Anterior cingulate cortex (tissue), 58 donors: ENCODE measurements at places on chromosomes 16 and 17.

- DNase-seq, result no peak
These were observed 1.5 kb downstream of the TNRC6C start for GRCh38 chr17:77959926-77960521.

DNA sequence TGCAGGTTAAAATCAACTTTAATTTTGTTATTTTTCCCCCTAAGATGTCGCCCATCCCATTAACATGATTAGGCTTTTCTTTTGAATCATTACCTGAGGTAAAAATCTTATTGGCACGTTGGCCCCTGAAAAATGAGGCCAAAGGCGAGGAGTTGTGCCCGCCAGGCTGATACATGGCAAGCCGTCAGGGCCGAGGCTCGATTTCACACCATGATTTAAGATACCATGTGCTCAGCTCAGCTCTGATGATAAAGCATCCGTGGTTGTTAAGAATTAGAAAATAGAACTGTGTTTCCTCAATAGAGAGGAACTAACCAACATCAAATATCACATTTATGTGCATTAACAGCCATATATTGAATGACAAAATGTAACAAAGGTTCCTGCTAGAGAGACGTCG is 972.9 kb upstream of the SOX9 start:
- DNase-seq, result no peak

- DNase-seq, result no peak
These were observed 14.0 kb downstream of the NUPR1 start for GRCh38 chr16:28524681-28525171.

- no peak for DNase-seq
These were observed 14.9 kb downstream of the RCVRN start for GRCh38 chr17:9890124-9890523.

GRCh38 chr16:73956587-73957494 is 339.8 kb upstream of the PSMD7 start:
- peak; percentile 18 for DNase-seq

DNA sequence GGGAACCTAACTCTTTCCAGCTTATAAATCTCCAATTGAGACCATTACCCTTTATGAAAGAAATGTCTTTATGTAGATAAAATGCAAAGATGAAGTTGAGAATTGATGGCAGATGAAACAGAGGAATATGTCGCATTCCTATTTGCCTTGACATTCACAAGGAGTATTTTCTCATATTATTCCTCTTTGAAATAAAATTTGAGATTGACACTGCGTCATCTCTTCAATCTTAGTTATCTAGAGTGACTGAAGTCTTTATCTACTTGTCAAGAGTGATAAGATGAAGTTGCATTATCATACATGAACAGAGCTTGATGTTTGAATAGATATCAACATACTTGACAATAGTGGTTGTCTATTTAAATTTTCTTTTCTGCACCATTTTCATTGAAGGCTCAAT is 574.4 kb upstream of the SOX9 start:
- DNase-seq, result no peak

- DNase-seq, result no peak
These were observed 8.8 kb upstream of the CNOT1 start for GRCh38 chr16:58638148-58639036.

- no peak for DNase-seq
These were observed 32.6 kb downstream of the IGF2BP1 start for GRCh38 chr17:49029801-49030200.

DNA sequence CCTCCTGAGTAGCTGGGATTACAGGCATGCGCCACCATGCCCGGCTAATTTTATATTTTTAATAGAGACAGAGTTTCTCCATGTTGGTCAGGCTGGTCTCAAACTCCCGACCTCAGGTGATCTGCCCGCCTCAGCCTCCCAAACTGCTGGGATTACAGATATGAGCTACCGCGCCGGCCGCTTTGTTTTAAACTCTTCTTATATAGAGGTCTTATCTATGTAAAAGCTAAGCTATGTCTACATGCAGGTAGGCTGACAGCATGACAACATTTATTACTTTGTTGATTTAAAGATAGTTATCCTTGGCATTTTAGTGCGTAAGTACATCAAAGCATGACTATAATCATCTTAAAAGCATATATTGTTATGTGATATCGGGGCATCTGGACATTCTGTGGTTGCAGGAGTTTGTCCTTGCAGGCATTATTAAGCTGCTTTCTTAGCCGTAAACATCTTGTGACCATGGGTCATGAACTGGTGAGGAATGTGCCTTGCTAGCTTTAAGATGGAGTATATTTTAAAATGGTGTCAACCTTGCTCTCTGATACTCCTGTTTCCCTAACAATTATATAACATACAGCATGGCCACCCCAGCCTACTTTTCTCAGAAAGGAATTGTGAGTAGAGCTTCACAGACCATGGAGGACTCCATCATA is 45.8 kb upstream of the TAOK1 start:
- DNase-seq, result no peak

- no peak for DNase-seq
These were observed 48.0 kb upstream of the RBFOX3 start for GRCh38 chr17:79658811-79659207.

GRCh38 chr17:37037590-37038155 is 88.9 kb downstream of the AATF start:
- DNase-seq, result no peak

DNA sequence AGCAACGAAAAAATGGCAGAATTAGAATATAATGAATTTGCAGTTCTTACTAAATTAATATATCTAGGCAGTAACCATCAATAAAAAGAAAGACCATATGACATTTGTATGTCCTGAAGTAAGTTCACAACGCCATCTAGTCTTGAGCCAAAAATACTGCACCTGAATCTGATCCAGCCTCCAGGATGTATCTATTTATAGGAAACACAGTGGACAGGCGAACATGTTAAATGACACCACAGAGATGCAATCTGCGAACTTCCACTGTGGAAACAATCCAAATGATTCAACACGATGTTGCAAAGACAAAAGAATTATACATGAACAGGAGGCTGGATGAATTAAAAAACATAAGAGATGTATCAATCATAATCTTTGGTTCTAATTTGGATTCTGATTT is 197.6 kb downstream of the CDH13 start:
- no peak for DNase-seq
